ENCODE measurements at places on chromosomes 11 and 22. TPM values are rescaled to one million over a fixed set of nuclear protein-coding genes. Genes with fewer than 3 reads are reported as not detected.

Gene KCNQ1
- under 0.01 TPM for total RNA-seq

Gene OR56A3
- not detected for total RNA-seq

Gene C11orf42
- total RNA-seq, result not detected

Gene SIRT3
- 14.1 TPM for total RNA-seq

Gene OR51B5
- total RNA-seq, result 0.29 TPM

Gene C1QTNF4
- 0.17 TPM for total RNA-seq

Gene IGLL1
- total RNA-seq, result not detected

Gene TNNT3
- not detected for total RNA-seq

Gene TSSK2
- not detected for total RNA-seq

Gene DDIAS
- 5.5 TPM for total RNA-seq

Gene MMP27
- total RNA-seq, result 0.44 TPM

Gene STK33
- 3.8 TPM for total RNA-seq

Gene B4GALNT4
- total RNA-seq, result 4.7 TPM

Gene HEPACAM
- not detected for total RNA-seq

Gene POU2AF2
- not detected for total RNA-seq

Gene OR51B4
- not detected for total RNA-seq

Gene MRPL16
- total RNA-seq, result 52.7 TPM

Gene MMP10
- total RNA-seq, result 0.87 TPM

Gene RFPL3
- not detected for total RNA-seq

Gene ANO1
- total RNA-seq, result not detected

Gene ATXN10
- total RNA-seq, result 241 TPM

Gene SYT7
- total RNA-seq, result 22.7 TPM

Gene GRAMD1B
- total RNA-seq, result 3.1 TPM

Gene KCNQ1OT1
- 5.0 TPM for total RNA-seq

Gene VWA5A
- 30.8 TPM for total RNA-seq

Gene LAYN
- total RNA-seq, result 48.9 TPM

Gene CYP2D6
- 0.33 TPM for total RNA-seq

Gene GGT1
- total RNA-seq, result 2.6 TPM

Gene LRRC56
- 0.73 TPM for total RNA-seq

Gene RAB36
- total RNA-seq, result 5.6 TPM

Gene DEFB131B
- not detected for total RNA-seq

Gene C11orf16
- total RNA-seq, result not detected

Gene MOGAT2
- total RNA-seq, result not detected

Gene CCDC15
- total RNA-seq, result 3.6 TPM

Gene CCDC85B
- total RNA-seq, result 168 TPM

Gene SCGB1A1
- not detected for total RNA-seq

Gene CTSW
- not detected for total RNA-seq

Gene LRRC32
- total RNA-seq, result 5.4 TPM

Gene DAGLA
- 2.2 TPM for total RNA-seq

Gene GDPD4
- total RNA-seq, result 0.17 TPM

Gene MLC1
- total RNA-seq, result not detected

Gene AQP11
- 18.7 TPM for total RNA-seq

Gene CCDC73
- not detected for total RNA-seq

Gene PHLDA2
- 5.5 TPM for total RNA-seq

Gene OR5B21
- total RNA-seq, result not detected

Gene OR52I2
- not detected for total RNA-seq

Gene C11orf91
- total RNA-seq, result 0.33 TPM

Gene KAT5
- 45.4 TPM for total RNA-seq

Gene APOA1
- total RNA-seq, result 0.33 TPM

Gene TXN2
- 27.8 TPM for total RNA-seq

Gene FOLR1
- total RNA-seq, result 0.33 TPM

Gene OR52E5
- not detected for total RNA-seq

Gene PATE2
- total RNA-seq, result 0.29 TPM

Measured in smooth muscle cell of trachea (primary cell).